ENCODE measurements at places on chromosomes 6 and 20.

DNA sequence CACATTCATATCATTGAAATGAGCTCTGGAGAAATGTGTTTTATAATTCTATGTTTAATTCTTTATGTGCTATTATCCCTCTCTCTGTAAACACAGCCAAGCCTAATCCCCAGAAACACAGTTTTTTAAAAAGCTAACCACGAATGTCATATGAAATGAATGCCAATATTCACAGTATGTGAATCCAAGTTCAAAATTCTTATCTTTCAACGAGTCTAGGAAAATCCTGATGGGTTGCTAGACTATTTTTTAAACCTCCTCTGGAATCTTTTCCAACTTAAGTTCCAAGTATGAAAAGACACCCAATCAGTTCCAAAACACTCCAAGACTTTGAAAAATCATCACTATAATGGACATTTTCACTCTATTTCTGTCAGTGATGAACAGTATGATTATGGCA lies 689.3 kb downstream of the HACE1 start:
- DNase-seq: no peak

GRCh38 chr6:156890627-156891314 lies 113.6 kb downstream of the ARID1B start:
- no peak for DNase-seq

GRCh38 chr20:58551631-58552030 lies 36.4 kb upstream of the APCDD1L start:
- no peak for DNase-seq

- no peak for DNase-seq
Measured at GRCh38 chr6:114312931-114313330, 29.9 kb downstream of the HS3ST5 start.

DNA sequence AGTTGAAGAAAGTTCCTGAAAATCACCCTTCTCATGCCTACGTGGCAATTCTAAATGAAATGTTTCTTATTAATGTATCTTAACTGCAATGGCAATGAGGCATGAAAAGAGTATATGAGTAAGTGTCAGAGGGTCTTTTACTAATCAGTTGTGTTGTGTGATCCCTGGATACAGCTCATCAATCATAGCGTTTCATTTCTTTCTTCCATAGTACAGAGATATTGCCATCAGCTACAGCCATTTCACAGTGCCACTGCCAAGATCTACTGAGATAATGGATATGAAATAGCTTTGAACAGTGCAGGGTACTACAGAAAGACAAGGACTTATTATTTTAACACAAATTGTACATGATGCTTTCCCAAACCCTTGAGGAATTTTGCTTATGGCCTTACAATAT lies 450.8 kb downstream of the KHDRBS2 start:
- DNase-seq: no peak

DNA sequence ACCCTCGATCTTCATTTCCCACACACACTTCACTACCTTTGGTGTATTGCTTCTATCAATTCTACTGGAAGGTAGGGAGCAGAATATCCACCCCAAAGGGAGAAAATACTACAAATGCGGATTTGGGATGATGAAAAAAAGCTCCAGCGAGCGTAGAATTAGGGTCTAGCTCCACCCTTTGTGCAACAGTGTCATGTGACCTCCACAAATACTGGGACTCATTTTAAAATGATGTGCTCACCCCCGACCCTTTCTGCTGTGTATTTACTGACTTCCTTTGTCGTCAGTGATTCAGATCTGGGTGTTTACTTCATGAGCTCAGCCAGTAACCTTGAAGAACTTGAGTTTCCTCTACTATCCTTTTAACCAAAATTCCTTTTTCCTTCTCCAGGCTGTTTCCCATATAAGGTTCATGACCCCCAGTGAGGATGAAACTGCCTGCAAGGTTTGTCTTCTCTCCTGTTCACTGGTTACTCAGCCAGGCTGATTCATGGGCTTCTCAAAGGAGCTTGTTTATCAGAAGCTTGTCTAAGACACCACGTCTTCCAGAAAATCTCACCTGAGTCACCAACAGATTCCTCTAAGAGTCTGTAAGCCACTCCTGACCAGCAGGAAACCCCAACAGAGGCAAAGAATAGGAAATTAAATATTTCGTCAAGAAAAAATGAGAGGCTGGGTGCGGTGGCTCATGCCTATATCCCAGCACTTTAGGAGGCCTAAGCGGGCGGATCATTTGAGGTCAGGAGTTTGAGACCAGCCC lies 39.6 kb upstream of the PAX1 start:
- no peak for DNase-seq

DNA sequence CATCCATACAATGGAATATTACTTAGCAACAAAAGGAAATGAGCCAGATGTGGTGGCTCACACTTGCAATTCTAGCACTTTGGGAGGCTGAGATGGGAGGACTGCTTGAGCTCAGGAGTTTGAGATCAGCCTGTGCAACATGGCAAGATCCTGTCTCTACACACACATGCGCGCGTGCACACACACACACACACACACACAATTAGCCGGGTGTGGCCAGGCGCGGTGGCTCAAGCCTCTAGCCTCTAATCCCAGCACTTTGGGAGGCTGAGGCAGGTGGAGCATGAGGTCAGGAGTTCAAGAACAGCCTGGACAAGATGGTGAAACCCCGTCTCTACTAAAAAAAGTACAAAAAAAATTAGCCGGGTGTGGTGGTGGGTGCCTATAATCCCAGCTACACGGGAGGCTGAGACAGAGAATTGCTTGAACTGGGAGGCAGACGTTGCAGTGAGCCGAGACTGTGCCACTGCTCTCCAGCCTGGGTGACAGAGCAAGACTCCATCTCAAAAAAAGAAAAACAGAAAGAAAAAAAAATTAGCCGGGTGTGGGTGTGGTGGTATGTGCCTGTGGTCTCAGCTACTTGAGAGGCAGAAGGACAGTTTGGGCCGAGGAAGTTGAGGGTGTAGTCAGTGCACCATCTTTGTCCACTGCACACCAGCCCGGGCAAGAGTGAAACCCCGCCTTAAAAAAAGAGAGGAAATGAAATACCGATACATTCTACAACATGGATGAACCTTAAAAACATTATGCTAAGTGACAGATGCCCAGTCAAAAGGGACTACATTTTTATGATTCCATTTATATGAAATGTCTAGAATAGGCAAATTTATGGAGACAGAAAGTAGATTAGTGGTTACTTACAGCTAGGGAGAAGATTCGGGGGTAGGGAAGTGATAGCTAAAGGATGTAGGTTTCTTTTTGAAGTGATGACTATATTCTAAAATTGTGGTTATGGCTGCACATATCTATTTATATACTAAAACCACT lies 52.5 kb downstream of the RBL1 start:
- DNase-seq: peak; percentile 52

- DNase-seq: no peak
Measured at GRCh38 chr6:136487759-136488425, 62.3 kb downstream of the MAP7 start.

GRCh38 chr20:39225536-39225935 lies 263.4 kb downstream of the DHX35 start:
- no peak for DNase-seq

- DNase-seq: no peak
Measured at GRCh38 chr6:34524499-34524898, 31.6 kb downstream of the SPDEF start.

DNA sequence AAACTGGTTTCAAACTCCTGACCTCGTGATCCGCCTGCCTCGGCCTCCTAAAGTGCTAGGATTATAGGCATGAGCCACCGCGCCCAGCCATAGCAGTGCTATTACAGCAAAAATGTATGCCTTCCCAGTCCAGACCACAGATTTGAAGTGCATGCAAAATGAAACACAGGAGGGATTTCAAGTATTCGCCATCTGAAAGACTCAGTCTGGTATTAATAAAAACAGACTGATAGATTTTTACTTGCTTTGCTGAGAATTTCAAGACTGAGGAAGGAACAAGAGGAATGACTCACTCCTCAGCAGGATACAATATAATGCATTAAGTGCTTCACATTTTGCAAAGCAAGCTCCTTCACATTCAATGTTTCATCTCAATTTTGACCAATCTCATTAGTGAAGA lies 134.9 kb downstream of the TMEM200A start:
- no peak for DNase-seq

- DNase-seq: no peak
Measured at GRCh38 chr6:6781172-6781872, 192.8 kb downstream of the LY86 start.

DNA sequence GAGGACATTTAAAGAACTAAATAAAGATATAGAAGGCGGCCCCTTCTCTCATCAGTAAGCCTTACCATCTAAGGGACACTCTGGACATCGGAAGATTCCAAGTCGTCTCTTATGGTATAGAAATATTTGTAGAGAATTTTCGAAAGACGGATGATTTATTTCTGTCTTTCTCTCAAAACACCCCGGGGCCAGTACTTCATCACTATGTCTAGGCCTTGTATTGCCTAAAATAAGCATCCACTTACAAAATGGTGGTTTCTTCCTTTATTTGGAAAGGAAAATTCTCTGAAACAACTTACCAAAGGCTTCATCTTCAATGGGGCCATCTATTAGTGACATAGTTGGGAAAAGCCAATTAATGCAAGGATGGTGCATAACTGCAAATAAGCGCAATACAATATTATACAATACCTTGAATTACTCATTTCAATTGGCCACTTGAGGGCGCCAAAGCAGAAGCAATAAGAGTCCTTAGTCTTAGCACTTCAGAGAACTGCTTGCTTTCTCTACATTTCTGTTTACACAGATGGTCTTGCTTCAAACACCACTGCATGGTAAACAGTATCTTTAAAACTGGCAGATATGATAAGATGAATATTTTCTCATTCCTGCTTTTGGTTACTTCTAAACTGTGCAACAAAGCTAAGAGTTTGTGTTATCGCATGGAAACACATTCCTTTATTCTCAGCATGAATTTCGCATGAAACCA lies 113.2 kb downstream of the VIP start:
- peak; percentile 56 for DNase-seq
